ENCODE measurements at places on chromosomes 7 and 10. TPM values are rescaled to one million over a fixed set of nuclear protein-coding genes. Genes with fewer than 3 reads are reported as not detected.
A peak's percentile ranks its signal among the peaks of the same experiment; 100 is the strongest.

Gene PANK1
- 34.6 TPM for total RNA-seq

Gene PAX2
- total RNA-seq, result not detected

Gene CALML3
- 296 TPM for total RNA-seq

Gene MET
- 22.8 TPM for total RNA-seq

Gene CUZD1
- total RNA-seq, result 0.26 TPM

Gene ZMIZ2
- total RNA-seq, result 97.8 TPM

Gene UNCX
- not detected for total RNA-seq

Gene GPR158
- total RNA-seq, result 0.18 TPM

Gene CPN1
- total RNA-seq, result not detected

DNA sequence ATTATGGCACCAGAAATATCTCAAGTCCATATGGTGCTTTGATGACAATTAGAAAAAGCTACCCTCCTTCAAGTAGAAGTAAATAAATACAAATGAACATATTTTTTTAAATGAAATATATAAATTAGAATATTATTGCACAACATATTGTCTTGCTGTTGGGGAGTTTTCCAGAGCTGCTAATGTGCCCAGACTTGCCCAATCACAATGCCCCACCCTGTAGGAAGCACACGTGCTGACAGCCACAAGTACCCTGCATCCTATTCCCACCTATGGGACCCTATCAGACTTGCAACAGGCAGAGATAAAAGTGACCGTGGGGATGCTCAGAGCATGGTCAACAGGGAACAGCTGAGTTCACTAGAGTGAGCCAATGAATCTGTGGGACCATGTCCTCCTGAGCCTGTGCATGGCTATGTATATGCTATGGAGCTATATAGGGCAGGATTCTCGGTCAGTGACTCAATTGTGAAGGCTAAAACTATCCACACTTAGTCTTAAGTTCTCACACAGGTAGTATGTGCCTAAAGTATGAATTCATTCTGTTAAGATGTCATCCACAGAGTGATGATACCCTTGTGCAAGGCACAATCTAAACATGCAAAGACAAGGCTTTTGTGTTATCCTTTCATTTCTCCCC lies 336.0 kb downstream of the HGF start:
- H3K4me1 ChIP-seq, result no peaks in the 10 kb centered on the region
- DNase-seq, result no peak
- H3K4me3 ChIP-seq, result no peak overlapping the region
- no peaks in the 10 kb centered on the region for H3K36me3 ChIP-seq
- H3K27ac ChIP-seq, result no peak overlapping the region

GRCh38 chr10:121791761-121792160 lies 136.1 kb downstream of the ATE1 start:
- H3K36me3 ChIP-seq, result peaks cover 9% of the 10 kb centered on the region
- no peaks in the 10 kb centered on the region for H3K27me3 ChIP-seq
- no peaks in the 10 kb centered on the region for H3K4me1 ChIP-seq
- DNase-seq, result no peak
- H3K4me3 ChIP-seq, result no peak overlapping the region
- H3K27ac ChIP-seq, result no peak overlapping the region

- H3K27me3 ChIP-seq, result no peaks in the 10 kb centered on the region
- no peak overlapping the region for H3K27ac ChIP-seq
- no peak for DNase-seq
- no peak overlapping the region for H3K4me3 ChIP-seq
These were observed 122.5 kb downstream of the RELN start for GRCh38 chr7:103866919-103867318.

DNA sequence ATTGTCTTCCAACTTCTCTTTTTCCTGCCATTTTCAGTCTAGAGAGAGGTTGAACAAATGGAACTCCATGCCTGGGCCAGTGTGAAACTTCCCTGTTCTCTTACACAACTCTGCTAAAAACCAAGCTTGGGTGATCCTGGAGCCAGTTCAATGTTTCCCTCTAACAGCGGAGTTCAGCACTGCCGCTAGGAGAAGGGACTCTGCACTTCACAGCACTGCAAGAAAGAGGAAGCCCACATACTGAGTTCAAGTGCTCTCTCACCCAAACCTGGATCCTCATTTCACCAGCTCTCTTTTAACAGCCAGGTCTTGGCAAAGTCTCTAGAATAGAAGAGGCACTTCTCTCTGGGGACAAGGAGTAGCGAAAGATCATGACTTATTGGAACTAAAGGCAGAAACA lies 18.8 kb downstream of the FOXI2 start:
- H3K27me3 ChIP-seq, result no peaks in the 10 kb centered on the region
- H3K36me3 ChIP-seq, result no peaks in the 10 kb centered on the region
- DNase-seq, result no peak
- H3K4me3 ChIP-seq, result no peak overlapping the region
- no peak overlapping the region for H3K27ac ChIP-seq
- no peaks in the 10 kb centered on the region for H3K4me1 ChIP-seq

GRCh38 chr10:60536529-60537114 lies 146.9 kb upstream of the ANK3 start:
- DNase-seq, result no peak
- H3K27me3 ChIP-seq, result no peaks in the 10 kb centered on the region
- H3K4me1 ChIP-seq, result no peaks in the 10 kb centered on the region
- no peaks in the 10 kb centered on the region for H3K36me3 ChIP-seq
- no peak overlapping the region for H3K27ac ChIP-seq

GRCh38 chr10:104306897-104307296 lies 31.4 kb downstream of the ITPRIP start:
- DNase-seq, result no peak
- H3K36me3 ChIP-seq, result peaks cover 8% of the 10 kb centered on the region
- no peaks in the 10 kb centered on the region for H3K27me3 ChIP-seq
- H3K4me3 ChIP-seq, result no peak overlapping the region
- H3K4me1 ChIP-seq, result peaks cover 38% of the 10 kb centered on the region

DNA sequence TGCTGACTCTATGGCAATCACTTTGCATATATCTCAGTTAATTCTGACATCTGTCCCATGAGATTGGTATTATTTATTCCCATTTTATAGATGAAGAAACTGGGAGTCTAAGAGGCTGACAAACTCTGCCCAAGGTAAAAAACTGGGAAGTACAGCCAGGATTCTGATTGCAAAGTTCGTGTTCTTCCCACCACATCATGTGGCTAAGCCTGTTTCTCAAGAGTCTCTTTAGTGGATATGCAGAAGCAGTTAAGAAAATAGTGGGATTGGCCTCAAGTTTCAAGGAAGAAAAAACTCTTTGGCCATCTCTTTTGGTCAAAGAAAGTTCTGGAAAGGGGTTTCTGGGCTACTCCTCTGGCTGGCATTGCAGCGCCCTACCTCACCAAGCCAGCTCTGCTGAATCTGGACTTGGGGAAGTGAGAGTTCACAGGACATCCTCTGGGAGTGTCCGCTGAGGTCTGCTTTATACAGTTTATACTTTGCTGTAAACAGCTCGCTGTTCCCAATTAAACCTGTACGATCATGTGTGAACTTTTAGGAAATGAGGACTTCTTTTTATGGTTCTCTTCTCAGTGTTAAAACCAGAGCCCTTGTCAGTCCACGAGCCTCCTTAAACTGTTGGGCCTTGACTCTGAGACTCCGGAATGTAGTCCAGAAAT lies 12.2 kb upstream of the BMPR1A start:
- H3K4me1 ChIP-seq, result peaks cover 12% of the 10 kb centered on the region
- DNase-seq, result no peak
- no peaks in the 10 kb centered on the region for H3K36me3 ChIP-seq
- no peaks in the 10 kb centered on the region for H3K27me3 ChIP-seq
- peak overlapping the region; percentile 13 for H3K27ac ChIP-seq

DNA sequence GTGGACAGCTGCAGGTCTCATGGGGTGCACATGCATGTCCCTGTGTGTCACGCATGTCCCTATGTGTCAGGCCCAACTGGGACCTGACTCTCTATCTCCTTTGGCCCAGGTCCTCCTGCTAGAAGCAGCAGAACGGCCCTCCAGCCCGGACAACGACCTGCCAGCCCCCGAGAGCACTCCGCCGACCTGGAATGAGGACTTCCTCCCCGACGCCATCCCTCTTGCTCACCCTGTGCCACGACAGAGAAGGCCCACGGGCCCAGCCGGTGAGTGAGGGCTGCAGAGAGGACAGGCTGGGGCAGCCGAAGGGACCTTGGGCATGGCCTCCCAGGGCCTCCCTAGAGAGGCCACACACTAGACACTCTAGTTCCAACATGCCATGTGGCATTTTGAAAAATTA lies 89.3 kb downstream of the MYL10 start:
- H3K27ac ChIP-seq, result no peak overlapping the region
- peaks cover 13% of the 10 kb centered on the region for H3K27me3 ChIP-seq
- H3K36me3 ChIP-seq, result no peaks in the 10 kb centered on the region
- DNase-seq, result no peak
- H3K4me1 ChIP-seq, result peaks cover 4% of the 10 kb centered on the region

GRCh38 chr10:120475844-120476791 lies 19.1 kb downstream of the PLPP4 start:
- H3K36me3 ChIP-seq, result no peaks in the 10 kb centered on the region
- no peak overlapping the region for H3K4me3 ChIP-seq
- no peak for DNase-seq
- H3K27me3 ChIP-seq, result no peaks in the 10 kb centered on the region
- H3K4me1 ChIP-seq, result no peaks in the 10 kb centered on the region

GRCh38 chr7:44711528-44711927 lies 37.1 kb upstream of the ZMIZ2 start:
- no peak overlapping the region for H3K27ac ChIP-seq
- no peak for DNase-seq
- no peaks in the 10 kb centered on the region for H3K4me1 ChIP-seq
- H3K36me3 ChIP-seq, result peaks cover 30% of the 10 kb centered on the region
- no peaks in the 10 kb centered on the region for H3K27me3 ChIP-seq

GRCh38 chr7:112938863-112939573 lies 147.6 kb downstream of the GPR85 start:
- peak overlapping the region; percentile 62 for H3K4me3 ChIP-seq
- peaks cover 23% of the 10 kb centered on the region for H3K4me1 ChIP-seq
- no peaks in the 10 kb centered on the region for H3K27me3 ChIP-seq

DNA sequence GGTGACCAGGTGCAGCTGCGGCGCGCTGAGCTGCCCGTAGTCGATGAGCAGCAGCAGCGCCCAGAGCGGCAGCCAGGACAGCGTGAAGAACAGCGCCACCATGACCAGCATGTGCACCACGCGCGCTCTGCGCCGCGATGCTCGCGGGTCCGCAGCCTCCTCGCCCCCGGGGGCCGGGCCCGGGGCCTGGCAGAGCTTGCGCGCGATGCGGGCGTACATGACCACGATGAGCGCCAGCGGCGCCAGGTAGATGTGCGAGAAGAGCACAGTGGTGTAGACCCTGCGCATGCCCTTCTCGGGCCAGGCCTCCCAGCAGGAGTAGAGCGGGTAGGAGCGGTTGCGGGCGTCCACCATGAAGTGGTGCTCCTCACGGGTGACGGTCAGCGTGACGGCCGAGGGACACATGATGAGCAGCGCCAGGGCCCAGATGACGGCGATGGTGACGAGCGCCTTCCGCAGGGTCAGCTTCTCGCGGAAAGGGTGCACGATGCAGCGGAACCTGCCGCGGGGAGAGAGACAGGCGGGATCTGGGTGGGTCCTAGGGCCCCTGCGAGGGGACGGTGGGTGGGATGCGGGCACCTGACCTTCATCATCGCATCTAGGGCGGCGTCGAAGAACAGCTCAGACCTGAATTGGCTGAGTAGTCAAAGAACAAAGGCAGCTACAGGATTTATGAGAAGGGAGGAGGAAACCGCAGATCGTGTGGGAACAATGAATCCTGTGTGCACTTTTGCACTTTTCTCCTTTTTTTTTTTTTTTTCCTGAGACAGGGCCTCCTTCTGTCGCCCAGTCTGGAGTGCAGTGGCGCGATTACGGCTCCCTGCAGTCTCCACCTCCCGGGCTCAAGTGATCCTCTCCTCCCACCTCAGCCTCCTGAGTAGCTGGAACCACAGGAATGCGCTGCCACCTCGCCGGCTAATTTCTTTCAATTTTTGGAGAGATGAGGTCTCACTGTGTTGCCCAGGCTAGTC lies 22.4 kb upstream of the PPA1 start:
- peaks cover 33% of the 10 kb centered on the region for H3K27me3 ChIP-seq
- H3K4me3 ChIP-seq, result peak overlapping the region; percentile 11
- H3K36me3 ChIP-seq, result no peaks in the 10 kb centered on the region
- DNase-seq, result no peak
- H3K27ac ChIP-seq, result peak overlapping the region; percentile 18

- DNase-seq, result no peak
- H3K4me1 ChIP-seq, result peaks cover 16% of the 10 kb centered on the region
- H3K4me3 ChIP-seq, result no peak overlapping the region
- H3K36me3 ChIP-seq, result no peaks in the 10 kb centered on the region
- no peak overlapping the region for H3K27ac ChIP-seq
- H3K27me3 ChIP-seq, result peaks cover 10% of the 10 kb centered on the region
These were observed 4.0 kb downstream of the HSPA12A start for GRCh38 chr10:116738339-116738738.

- no peaks in the 10 kb centered on the region for H3K27me3 ChIP-seq
- H3K4me1 ChIP-seq, result peaks cover 51% of the 10 kb centered on the region
- no peak overlapping the region for H3K4me3 ChIP-seq
- no peak overlapping the region for H3K27ac ChIP-seq
These were observed 18.4 kb upstream of the GPR146 start for GRCh38 chr7:1025743-1026581.

GRCh38 chr7:37901236-37901827 lies 15.3 kb downstream of the SFRP4 start:
- H3K4me1 ChIP-seq, result no peaks in the 10 kb centered on the region
- no peak for DNase-seq
- no peak overlapping the region for H3K4me3 ChIP-seq
- H3K36me3 ChIP-seq, result no peaks in the 10 kb centered on the region

DNA sequence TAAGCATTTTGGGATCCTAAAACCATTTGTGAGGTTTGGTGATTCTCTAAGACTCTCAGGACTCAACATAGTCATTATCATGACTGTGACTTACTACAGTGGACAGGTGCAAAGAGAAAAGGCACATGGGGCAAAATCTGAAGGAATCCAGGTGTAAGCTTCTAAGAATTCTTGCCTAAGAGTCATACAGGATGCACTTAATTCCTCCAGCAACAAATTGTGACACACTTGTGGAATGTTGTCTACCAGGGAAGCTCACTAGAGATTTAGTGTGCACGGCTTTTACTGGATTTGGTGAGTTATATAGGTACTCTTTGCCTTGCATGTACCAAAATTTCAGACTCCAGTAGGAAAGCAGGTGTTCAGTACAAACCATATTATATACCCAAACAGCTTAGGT lies 47.9 kb downstream of the WAC start:
- H3K4me3 ChIP-seq, result no peak overlapping the region
- no peak overlapping the region for H3K27ac ChIP-seq

- H3K27ac ChIP-seq, result peak overlapping the region; percentile 81
- peak; percentile 89 for DNase-seq
- peaks cover 45% of the 10 kb centered on the region for H3K4me1 ChIP-seq
- H3K4me3 ChIP-seq, result no peak overlapping the region
These were observed 116.8 kb downstream of the ABLIM1 start for GRCh38 chr10:114541081-114541796.

GRCh38 chr7:41581041-41581440 lies 121.8 kb downstream of the INHBA start:
- H3K4me3 ChIP-seq, result no peak overlapping the region
- no peaks in the 10 kb centered on the region for H3K4me1 ChIP-seq
- no peak for DNase-seq

GRCh38 chr10:85864173-85864549 lies 502.4 kb downstream of the GRID1 start:
- H3K36me3 ChIP-seq, result no peaks in the 10 kb centered on the region
- H3K4me1 ChIP-seq, result no peaks in the 10 kb centered on the region
- H3K27ac ChIP-seq, result no peak overlapping the region
- H3K27me3 ChIP-seq, result no peaks in the 10 kb centered on the region
- no peak for DNase-seq
- no peak overlapping the region for H3K4me3 ChIP-seq
